ENCODE measurements at places on chromosomes 4 and X.

GRCh38 chr4:101210331-101210730 lies 137.0 kb downstream of the PPP3CA start:
- no peak for DNase-seq

DNA sequence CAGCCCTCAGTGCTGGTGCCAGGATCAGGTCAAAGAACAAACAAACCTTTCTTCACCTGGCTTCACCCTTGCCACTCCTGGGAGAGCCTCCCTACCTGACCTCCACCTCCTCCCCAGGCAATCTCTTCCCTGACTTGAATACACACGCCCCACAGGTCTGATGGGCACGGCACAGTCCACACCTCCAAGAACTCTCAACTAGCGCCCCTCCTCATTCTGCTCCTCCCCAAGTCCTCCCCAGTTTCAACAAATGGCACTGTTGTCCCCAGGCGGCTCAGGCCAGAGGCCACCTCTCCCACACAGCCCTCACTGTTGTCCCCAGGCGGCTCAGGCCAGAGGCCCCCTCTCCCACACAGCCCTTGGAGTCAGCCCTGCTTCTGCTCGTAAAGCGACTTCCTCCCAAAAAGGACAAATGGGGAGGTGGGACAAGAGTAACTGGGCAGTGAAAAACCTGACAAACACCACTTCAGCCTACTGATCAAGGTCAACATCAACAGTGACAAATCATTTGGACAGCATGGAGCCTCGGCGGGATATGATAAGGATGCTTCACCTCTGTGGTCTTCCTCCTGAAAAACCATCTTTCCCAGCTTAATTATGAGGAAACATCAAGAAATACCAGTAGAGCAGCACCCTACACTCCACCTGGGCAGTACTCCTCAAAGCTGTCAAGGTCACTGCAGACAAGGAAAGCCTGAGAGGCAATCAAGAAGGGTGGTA lies 2.9 kb downstream of the LETM1 start:
- DNase-seq: no peak

GRCh38 chr4:127162741-127163140 lies 470.0 kb upstream of the INTU start:
- no peak for DNase-seq

DNA sequence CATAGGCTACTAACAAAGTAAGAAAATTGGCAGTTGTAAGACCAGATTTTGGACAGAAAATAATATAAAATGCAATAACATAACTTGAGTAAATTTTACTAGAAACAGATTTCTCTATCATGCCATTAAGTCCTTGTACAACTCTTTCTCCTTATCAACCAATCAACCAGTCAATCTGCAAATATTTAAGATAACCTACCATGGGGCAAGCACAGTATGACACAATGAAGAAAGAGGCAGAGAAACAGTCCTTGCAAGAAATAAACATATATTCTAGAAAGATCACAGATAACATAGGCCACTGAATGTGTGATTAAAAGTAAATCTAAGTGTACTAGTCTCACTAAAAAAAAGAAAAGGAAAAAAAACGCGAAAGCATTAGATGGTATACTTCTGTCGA lies 194.8 kb downstream of the PPP3CA start:
- no peak for DNase-seq

DNA sequence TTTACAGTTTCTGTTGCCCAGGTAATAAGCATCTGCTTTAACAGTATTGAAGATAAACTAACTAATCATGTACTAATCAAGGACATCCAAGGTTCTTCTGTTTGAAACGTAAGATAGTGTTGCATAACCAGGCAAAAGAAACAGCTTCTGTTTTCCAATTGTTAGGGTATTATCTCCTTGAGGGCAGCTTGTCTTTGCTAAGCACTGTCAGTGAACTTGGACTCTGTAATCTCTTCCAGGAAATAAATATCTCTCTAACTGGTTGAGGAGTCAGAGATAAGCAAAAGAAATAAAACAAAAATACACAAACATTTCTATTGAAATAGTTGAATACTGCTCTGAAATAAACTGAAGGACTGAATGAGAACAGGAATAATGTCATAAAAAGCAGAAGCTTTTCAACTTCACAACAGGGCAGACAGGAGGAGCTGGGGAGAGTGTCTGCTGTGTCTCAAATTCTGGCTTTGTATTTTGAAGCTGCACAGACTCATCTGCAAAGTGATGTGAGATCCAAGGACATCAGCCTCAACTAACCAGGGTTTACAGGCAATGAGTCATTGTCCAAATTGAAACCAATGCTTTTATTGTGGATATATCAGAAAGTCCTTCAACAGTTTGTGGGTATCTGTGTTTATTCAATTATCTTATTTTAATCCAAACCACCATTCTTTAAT lies 1253.0 kb upstream of the PCDH7 start:
- no peak for DNase-seq

DNA sequence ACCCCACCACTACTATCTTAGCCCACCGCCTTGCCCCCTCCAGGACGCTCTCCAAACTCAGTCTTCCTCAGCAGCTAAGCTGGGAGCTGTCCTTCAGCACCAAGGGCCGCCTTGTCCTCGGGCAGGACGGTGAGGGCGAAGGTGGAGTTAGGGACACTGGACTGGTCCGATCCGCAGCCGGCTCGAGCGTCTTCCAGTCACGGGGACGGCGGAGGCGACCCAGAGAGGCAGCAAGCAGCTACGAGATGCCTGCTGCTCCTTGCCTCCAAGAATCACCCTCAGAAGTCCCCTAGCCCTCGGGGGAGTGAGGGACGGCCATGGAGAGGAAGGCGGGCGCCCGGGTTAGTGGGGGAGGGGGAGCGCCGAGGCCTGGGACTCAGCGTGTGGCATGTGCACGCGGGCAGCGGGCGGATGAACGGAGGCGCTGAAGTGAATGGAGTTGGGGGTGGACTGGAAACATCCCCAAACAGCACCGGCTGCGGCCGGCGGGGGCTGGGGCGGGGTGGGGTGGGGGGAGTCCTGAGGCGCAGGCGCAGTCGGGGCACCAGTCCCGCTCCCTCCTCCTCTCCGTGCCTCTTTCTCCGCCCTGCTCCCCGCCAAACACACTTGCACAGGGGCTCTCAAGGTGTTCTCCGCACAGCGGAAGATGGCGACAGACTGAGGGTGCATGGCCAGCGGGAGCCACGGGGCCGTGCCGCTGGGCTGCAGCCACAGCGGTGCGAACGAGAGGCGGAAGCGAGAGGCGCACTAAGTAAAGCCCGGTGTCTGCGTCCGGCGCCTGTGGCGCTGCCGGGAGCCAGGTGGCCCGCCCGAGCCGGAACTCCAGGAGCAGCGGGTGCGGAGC lies at the start of gene NALF2:
NALF2 (plus strand) TSS at position 545 of the 844 bp plus-strand sequence. CDS start 957 bp downstream, outside the sequence.
- DNase-seq: peak; percentile 24

GRCh38 chrX:99266255-99266654 lies 1143.8 kb downstream of the PCDH19 start:
- no peak for DNase-seq

- no peak for DNase-seq
Measured at GRCh38 chr4:3489451-3489962, 26.4 kb downstream of the DOK7 start.

DNA sequence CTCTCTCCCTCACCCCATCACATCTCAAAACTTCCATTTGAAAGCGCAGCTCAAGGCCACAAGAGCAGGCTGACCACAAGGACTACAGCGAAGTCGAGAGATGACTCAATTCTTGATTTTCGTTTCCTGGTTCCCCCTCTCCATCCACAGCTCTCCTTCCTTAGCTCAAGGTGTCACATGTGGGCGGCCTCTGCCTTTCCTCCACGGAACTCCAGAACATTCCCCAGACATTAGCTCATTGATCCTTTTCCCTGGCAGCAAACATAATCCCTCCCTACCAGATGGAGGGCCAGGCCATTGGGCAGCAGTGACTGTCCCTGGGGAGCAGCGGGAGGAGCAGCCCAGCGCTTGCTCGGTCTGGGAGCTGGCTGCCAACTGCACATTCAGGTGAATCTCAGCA lies 56.3 kb downstream of the CCDC149 start:
- no peak for DNase-seq

- no peak for DNase-seq
Measured at GRCh38 chr4:27046851-27047250, 186.2 kb downstream of the STIM2 start.

- DNase-seq: no peak
Measured at GRCh38 chr4:111633663-111634266, 511.5 kb upstream of the FAM241A start.

DNA sequence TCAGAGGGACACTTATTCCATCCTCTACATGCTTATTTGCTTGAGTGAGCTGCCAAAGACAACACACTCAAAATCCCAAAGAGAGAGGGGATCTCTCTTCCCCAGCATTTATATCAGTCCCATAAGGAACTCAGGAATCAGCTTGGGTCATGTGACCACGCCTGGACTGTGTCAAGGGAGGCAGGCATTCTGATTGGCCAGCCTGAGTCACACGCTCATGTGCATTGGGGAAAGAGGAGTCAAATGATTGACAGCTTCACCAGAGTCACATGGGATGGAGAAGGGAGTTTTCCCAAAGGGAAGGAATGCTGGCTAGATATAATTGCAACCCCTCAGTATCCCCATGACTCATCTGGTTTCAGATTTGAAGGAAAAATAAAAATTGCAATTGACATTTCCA lies 49.0 kb downstream of the RWDD4 start:
- no peak for DNase-seq

- no peak for DNase-seq
Measured at GRCh38 chr4:75733369-75733768, 9.0 kb downstream of the USO1 start.

- no peak for DNase-seq
Measured at GRCh38 chr4:183757060-183757459, 98.0 kb downstream of the TRAPPC11 start.

DNA sequence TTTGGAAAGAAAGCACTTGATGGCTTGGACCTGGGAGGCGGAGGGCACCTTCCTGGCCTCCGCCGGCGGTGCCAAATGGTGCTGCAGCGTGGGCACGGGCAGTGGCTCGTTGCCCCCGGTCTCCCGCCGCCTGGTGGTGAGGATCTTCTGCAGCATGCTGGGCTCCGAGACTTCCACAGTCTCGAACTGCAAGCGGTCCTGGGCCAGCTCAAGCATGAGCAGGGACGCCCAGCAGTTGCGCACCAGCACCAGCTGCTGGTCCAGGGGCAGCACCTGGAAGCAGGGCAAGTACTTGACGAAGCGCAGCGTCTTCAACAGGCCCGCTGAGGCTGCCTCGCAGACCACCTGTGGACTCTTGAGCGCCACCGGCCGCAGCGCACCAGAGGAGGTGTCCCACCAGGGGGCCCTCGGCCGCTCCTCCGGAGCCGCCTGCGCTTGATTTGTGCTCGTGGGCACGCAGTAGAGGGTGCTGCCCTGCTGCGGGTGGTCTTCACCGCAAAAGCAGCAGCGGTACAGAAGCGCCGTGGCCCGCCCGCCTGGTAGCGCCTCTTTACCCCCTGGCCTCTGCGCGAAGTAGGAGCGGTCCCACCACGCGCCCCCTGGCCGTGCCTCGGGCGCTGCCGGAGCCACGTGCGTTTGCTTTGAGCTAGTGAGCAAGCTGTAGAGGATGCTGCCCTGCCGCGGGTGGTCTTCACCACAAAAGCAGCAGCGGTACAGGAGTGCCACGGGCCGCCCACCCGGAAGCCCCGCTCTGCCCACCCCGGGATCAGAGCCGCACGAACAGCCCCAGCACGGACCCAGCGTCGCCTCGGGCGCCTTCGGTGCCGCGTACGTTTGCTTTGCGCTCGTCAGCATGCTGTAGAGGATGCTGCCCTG lies 689 bp downstream of the NR0B1 start:
- DNase-seq: no peak

DNA sequence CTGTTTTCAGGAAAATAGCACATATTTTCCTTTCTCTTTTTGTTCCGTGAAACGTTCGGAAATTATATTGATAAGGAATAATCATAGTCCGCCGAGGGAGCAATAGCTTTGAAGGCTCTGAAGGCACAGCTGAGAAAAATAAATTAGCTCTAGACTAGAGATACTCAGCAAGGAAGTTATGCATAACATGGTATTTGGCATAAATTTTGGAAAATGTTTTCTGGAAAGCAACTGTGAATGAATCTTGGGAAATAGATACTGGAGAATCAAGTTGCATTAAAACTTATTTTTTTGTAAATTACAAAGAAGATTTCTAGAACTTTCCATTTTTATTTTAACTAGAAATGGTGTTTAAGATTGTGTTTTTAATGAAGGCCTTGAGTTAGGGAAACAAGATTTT lies 92.4 kb downstream of the HPRT1 start:
- no peak for DNase-seq

GRCh38 chr4:141046255-141046654 lies 87.0 kb downstream of the RNF150 start:
- no peak for DNase-seq

DNA sequence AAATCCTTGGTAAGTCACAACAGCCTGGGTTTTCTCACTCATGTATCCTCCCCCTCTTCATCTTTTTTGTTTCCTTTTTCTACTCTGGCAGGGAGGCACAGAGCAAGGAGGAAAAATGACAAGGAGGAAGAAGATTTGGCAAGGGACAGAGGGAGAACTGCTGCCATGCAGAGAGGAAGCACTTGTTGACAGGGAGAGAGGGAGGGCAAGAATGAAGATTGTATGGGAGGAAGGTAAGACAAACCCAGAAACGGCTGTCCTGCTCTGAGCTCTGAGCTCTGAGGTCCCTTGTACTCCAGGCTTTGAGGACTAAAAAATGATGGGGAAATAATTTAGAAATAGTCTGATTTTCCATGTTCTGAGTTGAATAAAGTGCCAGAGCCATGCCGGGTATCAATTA lies 123.9 kb downstream of the DCHS2 start:
- no peak for DNase-seq

DNA sequence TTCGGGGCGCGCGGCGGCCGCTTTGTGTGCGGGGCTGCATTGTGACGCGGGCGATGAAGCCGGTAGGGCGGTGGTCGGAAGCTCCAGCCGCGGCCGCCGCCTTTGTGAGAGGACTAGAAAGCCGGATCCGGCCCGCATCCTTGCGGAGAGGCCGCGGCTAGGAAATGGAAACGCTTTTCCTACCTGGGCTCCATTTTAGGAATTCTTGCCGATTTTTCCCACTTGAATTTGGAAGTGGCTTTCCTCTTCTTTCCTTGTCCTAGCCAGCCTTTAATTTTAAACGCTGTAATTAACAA lies 708 bp downstream of the TMSB4X start:
- DNase-seq: no peak

GRCh38 chrX:77603635-77604336 lies 156.6 kb downstream of the FGF16 start:
- no peak for DNase-seq

GRCh38 chrX:10795721-10796120 lies 175.3 kb upstream of the MID1 start:
- no peak for DNase-seq

Measured in stimulated activated CD4-positive, alpha-beta T cell treated with anti-CD3 and anti-CD28 coated beads, TNF-alpha, amount 100 ng/mL, for 24 hours (primary cell).